Natural killer cell (primary cell): ENCODE measurements at places on chromosomes 13 and 19. TPM values are rescaled to one million over a fixed set of nuclear protein-coding genes. Genes with fewer than 3 reads are reported as not detected.

GRCh38 chr13:79667771-79668170, 186.8 kb downstream of the NDFIP2 start:
- H3K36me3 ChIP-seq, result no peaks in the 10 kb centered on the region
- no peaks in the 10 kb centered on the region for H3K4me1 ChIP-seq
- no peak overlapping the region for H3K4me3 ChIP-seq
- no peaks in the 10 kb centered on the region for H3K27me3 ChIP-seq

- no peaks in the 10 kb centered on the region for H3K27me3 ChIP-seq
- no peaks in the 10 kb centered on the region for H3K4me1 ChIP-seq
- no peak for DNase-seq
- H3K36me3 ChIP-seq, result no peaks in the 10 kb centered on the region
- no peak overlapping the region for H3K27ac ChIP-seq
Measured at GRCh38 chr13:103087275-103087674, 21.1 kb upstream of the SLC10A2 start.

DNA sequence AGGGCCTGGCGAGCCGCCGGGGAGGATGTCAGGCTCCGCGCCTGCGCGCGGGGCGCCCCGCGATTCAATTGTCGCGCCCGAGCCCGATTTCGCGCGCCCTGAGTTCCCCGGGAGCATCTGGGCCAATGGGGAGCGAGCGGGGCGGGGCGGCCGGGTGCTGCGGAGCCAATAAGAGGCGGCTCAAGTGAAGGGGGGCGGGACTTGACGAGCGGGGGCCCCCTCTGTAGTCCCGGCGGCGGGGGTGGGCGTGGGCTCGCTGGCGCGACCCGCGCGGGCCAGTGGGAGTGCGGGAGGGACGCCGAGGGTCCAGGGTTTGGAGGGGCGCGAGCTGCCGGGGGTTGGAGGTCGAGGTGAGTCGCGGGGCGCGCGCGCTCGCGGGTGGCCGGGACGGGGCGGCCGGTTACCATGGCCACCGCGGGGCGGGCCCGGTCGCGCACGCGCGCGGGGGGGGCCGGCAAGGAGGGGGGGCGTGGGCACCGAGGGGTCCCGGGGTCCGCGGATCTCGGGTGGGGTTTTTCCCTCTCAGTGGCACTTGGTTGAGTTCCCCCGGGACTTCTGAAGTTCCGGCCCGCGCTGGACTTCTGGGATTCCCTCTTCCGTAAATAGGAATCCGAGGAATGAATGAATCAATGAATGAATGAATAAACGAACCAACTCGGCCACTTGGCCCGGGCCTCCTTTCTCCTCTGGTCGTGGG, 744 bp downstream of the UHRF1 start:
- no peaks in the 10 kb centered on the region for H3K27me3 ChIP-seq
- peak; percentile 95 for DNase-seq
- H3K36me3 ChIP-seq, result no peaks in the 10 kb centered on the region
- peak overlapping the region; percentile 25 for H3K4me3 ChIP-seq

DNA sequence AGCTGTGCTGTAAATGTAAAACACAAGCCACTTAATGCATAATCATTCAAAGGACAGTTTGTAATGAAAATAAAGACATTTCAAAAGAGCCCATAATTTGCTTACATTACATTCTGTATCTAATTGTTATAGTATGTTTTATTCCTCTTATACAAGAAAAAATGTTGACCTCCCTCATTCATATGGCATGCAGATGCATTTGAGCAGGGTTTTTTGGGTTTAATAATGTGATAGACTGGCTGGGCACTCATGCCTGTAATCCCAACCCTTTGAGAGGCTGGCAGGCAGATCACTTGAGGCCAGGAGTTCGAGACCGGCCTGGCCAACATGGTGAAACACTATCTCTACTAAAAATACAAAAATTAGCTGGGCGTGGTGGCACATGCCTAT, 11.6 kb upstream of the ARL11 start:
- H3K4me3 ChIP-seq, result no peak overlapping the region
- H3K36me3 ChIP-seq, result no peaks in the 10 kb centered on the region
- no peaks in the 10 kb centered on the region for H3K27me3 ChIP-seq
- H3K4me1 ChIP-seq, result no peaks in the 10 kb centered on the region
- H3K27ac ChIP-seq, result no peak overlapping the region

Gene ASF1B
- 4.5 TPM for total RNA-seq

Gene CEACAM16
- not detected for total RNA-seq

Gene ATP4B
- total RNA-seq, result not detected

Gene USF2
- 250 TPM for total RNA-seq

Gene RNF113B
- total RNA-seq, result not detected

Gene PIBF1
- total RNA-seq, result 37.8 TPM
